Right ventricle myocardium superior (tissue), 1 donor: ENCODE measurements at places on chromosomes 16 and 17.

DNA sequence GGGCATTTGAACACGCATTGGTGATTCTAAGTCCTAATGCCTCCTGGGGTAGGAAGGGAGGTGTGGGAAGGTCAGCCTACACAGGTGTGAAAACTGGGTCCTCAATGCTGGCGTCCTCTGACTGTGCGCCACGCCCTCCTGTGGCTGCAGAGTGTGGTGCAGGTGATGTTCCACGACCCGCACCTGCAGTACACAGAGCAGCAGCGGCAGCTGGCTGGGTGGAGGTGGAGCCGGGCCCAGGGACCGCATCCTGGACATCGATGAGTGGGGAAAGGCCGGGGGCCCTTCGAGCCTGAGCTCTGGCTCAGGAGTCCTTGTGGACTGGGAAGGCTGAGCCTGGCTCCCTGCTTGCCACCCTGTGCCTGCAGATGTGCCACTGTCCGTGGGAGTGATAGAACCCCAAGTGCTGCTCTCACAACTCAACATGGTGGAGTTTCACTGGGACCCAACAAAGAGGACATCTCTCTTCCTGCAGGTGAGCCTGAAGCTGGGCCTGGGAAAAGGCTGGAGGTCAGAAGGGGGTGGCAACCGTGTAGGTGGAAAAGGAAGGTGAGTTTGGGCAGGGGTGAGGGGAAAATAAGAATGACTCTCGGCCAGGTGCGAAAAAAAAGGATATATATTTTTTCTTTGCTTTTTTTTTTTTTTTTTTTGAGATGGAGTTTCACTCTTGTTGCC, 14.0 kb upstream of the STAC2 start:
- DNase-seq: peak; percentile 47

GRCh38 chr16:88669980-88670379, 7.1 kb upstream of the MVD start:
- no peak for DNase-seq

DNA sequence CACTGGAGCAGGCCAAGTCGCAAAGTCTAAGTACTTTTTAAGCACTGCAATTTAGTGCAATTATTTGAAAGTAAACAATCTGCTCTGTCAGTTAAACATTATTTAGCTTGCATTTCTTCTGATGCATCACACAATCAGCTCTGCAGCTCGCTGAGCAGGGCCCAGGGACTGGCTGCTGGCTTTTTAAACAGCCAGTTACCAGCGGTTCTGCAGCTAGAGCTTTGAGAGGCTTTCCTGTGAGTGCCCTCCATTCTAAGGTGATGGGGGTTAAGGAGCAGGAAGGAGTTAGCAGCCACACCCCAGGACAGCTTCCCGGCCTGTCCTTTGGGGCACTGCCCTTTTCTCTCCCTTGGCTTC, 154.3 kb downstream of the SALL1 start:
- DNase-seq: no peak

- no peak for DNase-seq
Measured at GRCh38 chr17:4233668-4234258, 30.0 kb downstream of the ANKFY1 start.

DNA sequence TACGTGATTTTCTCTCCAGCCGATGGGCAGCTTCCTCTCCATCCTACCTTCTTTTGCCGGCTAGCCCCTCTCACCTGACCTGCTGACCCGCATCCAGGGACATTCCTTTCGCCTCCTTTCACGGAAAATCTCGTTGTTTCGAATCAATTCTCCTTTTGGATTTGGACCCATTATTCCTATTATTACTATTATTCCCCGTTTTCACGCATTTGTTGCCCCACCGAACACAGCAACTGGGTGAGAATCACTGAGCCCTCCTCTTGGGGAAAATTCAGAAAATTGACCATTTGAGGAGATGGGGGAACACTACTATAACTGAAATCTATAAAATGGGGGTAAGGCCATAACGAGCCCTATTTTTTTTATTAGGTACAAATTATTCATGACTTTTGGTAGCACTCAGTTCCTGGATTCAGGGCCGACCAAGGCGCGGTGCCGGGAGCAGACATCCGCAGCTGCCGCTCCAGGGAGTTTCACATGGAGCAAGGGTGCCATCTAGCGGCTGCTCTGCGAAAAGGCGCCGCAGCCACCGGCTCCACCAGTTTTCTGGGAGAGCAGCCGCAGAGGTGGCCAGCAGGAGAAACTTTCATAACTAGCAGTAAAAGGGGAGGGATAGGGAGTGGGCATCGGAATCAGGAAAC, 3.3 kb upstream of the HOXB8 start:
- DNase-seq: peak; percentile 91

GRCh38 chr16:12535535-12536411, 267.9 kb downstream of the CPPED1 start:
- no peak for DNase-seq

DNA sequence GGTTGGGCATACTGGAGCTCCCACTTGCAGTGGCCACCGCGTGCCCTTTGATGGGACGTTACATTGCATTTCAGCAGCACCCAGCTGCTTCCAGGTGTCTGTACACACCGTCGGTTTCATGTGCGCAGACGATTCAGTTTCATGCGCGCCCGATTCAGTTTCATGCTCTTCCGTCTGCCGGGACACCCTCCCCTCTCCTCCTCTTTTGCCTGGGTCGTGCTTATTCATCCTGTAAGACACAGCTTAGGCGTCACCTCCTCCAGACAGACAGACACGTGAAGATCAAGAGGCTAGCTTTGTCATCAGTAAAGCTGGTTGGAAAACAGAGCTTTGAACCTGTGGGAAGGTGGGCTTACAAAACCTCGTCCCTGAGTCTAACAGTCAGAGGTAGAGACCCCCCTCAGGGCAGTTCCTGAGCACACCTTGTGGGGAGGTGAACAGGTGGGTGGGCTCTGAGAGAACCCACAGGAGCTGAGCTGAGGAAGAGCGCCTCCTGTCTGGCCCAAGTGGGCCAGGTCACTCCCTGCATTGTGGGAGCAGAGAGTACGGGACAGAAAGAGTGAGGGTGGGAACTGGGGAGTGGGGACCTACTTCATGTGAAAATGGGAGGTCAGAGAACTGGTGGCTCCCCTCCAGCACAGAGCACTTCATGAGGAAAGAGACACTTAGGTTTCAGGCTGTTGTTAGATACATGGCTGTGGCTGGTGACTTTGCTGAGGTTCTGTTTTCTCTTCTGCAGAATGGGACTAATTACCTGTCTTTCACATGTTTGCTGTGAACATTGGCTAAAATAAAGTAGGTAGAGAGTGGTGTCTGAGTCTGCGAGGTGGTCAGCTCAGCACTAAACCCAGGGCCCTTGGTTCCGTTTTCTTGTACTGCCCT, 122.1 kb downstream of the SNX29 start:
- DNase-seq: no peak

DNA sequence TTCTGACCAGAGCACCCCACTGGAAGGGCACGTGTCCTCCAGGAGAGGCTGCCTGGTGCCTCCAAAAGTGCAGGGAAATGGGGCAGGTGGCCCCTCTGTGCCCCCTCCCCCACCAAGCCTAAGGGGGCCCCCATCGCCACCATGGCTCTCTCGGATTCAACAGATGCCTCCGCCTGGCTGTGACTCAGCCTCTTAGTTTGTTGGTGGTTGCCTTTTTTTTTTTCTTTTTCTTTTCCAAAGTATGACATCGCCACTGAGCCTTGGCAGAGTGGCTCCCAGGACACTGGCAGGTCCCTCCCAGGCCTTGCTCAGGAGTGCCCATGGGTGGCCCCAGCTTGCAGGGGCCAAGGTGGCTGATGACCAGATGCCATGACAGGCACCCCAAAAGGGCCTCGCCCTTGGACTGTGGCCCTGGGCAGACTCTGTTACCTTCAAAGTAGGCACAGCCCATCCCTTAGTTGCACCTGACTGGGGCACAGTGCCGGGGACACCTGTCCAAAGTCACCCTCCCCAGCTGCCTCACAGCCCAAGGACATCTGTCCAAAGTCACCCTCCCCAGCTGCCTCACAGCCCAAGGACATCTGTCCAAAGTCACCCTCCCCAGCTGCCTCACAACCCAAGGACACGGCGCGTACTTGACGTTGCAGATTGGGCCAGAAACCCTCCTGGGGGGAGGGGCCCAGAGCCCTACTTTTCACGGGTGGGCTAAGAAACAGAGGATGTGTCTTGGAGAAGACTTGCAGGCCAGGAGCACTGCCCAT, 29.6 kb downstream of the NPTX1 start:
- DNase-seq: no peak
